ENCODE measurements at places on chromosomes 2 and 18. TPM values are rescaled to one million over a fixed set of nuclear protein-coding genes. Genes with fewer than 3 reads are reported as not detected.

The PELI1 gene
- 37.7 TPM for total RNA-seq

The ZNF396 gene
- 4.0 TPM for total RNA-seq

The POTEI gene
- under 0.01 TPM for total RNA-seq

The HOXD8 gene
- total RNA-seq, result 2.3 TPM

The KDM3A gene
- total RNA-seq, result 50.3 TPM

The RBKS gene
- 3.3 TPM for total RNA-seq

The GPR155 gene
- total RNA-seq, result 4.1 TPM

The ABCG8 gene
- total RNA-seq, result not detected

The DCDC2C gene
- not detected for total RNA-seq

The CHRNG gene
- not detected for total RNA-seq

The RIT2 gene
- total RNA-seq, result not detected

The CLEC4F gene
- 0.57 TPM for total RNA-seq

The CHST9 gene
- 2.7 TPM for total RNA-seq

The ERBB4 gene
- 9.1 TPM for total RNA-seq

The DUSP19 gene
- 1.0 TPM for total RNA-seq

The FNDC4 gene
- total RNA-seq, result not detected

The MAP3K19 gene
- 0.34 TPM for total RNA-seq

The SERPINB3 gene
- not detected for total RNA-seq

The POMC gene
- total RNA-seq, result 2.4 TPM

The VWC2L gene
- total RNA-seq, result not detected

The PSD4 gene
- total RNA-seq, result 44.0 TPM

The TNFRSF11A gene
- 1.7 TPM for total RNA-seq

The CD226 gene
- total RNA-seq, result 5.8 TPM

The ZBTB7C gene
- 11.5 TPM for total RNA-seq

The VAMP8 gene
- 149 TPM for total RNA-seq

The NOTO gene
- 0.15 TPM for total RNA-seq

The B4GALT6 gene
- total RNA-seq, result 1.8 TPM

Measured in upper lobe of left lung (tissue), 6 donors.